ENCODE measurements at places on chromosomes 2 and 18. TPM values are rescaled to one million over a fixed set of nuclear protein-coding genes. Genes with fewer than 3 reads are reported as not detected.

- no peaks in the 10 kb centered on the region for H3K36me3 ChIP-seq
- DNase-seq, result no peak
- H3K4me3 ChIP-seq, result no peak overlapping the region
- no peaks in the 10 kb centered on the region for H3K27me3 ChIP-seq
These were observed 56.6 kb upstream of the SLC1A4 start for GRCh38 chr2:64932371-64933216.

DNA sequence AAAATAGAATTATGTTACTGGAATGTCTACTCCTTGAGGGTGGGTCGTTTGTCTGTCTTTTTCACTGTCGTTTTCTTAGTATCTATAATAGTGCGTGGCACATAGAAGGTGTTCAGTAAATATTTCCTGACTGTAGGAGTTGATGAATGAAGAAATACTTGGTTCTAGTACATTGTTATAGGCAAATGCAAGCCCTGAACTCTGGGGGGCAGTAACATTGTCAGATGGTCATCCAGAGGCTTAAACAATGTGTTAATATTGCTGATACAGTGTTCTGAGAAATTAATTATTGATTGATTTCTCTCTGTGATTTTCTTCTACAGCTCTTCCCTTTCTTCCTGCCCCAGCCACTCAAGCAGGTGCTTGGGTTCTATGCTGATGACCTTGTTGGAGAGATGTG lies 24.4 kb upstream of the THOC1 start:
- no peaks in the 10 kb centered on the region for H3K36me3 ChIP-seq
- DNase-seq, result no peak
- H3K4me1 ChIP-seq, result no peaks in the 10 kb centered on the region
- no peaks in the 10 kb centered on the region for H3K27me3 ChIP-seq
- H3K27ac ChIP-seq, result no peak overlapping the region

GRCh38 chr18:32443706-32444215 lies 26.9 kb downstream of the GAREM1 start:
- no peak overlapping the region for H3K4me3 ChIP-seq
- no peaks in the 10 kb centered on the region for H3K27me3 ChIP-seq
- DNase-seq, result no peak
- H3K36me3 ChIP-seq, result no peaks in the 10 kb centered on the region
- peaks cover 6% of the 10 kb centered on the region for H3K4me1 ChIP-seq

- H3K36me3 ChIP-seq, result no peaks in the 10 kb centered on the region
- H3K27me3 ChIP-seq, result no peaks in the 10 kb centered on the region
- no peak for DNase-seq
- no peak overlapping the region for H3K27ac ChIP-seq
- no peak overlapping the region for H3K4me3 ChIP-seq
These were observed 675.0 kb downstream of the SATB2 start for GRCh38 chr2:198782734-198783133.

GRCh38 chr2:197560146-197560665 lies 44.3 kb downstream of the MOB4 start:
- no peaks in the 10 kb centered on the region for H3K4me1 ChIP-seq
- no peaks in the 10 kb centered on the region for H3K36me3 ChIP-seq
- no peaks in the 10 kb centered on the region for H3K27me3 ChIP-seq
- no peak overlapping the region for H3K27ac ChIP-seq
- no peak for DNase-seq

DNA sequence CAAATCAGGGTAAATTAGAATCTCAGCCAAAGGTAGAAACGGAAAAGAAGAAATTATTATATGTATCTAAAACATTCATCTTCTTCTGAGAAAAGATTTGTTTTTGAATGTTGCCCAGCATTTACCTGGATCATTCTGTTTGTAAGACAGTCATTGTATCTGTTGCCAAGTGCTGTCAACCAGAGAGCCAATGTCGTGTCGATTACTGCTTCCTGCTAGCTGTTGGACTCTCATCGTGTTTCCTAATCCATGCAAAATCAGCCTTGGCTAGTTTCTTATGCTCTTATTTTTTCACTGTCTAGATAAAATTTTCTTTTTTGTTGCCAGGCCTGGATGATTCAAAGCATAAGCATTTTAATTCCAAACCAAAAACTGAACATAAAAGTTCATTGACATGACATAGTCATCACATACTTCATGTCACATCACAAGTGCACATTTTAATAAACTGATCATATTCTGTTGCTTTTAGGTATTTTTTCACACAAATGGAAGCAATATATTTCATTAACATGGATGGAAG lies 202.3 kb downstream of the KCNH7 start:
- H3K4me3 ChIP-seq, result no peak overlapping the region
- no peaks in the 10 kb centered on the region for H3K4me1 ChIP-seq
- H3K36me3 ChIP-seq, result no peaks in the 10 kb centered on the region
- DNase-seq, result no peak

GRCh38 chr2:196413821-196414274 lies 225.7 kb upstream of the CCDC150 start:
- no peak overlapping the region for H3K4me3 ChIP-seq
- no peaks in the 10 kb centered on the region for H3K36me3 ChIP-seq
- DNase-seq, result no peak
- no peaks in the 10 kb centered on the region for H3K27me3 ChIP-seq
- H3K27ac ChIP-seq, result no peak overlapping the region

DNA sequence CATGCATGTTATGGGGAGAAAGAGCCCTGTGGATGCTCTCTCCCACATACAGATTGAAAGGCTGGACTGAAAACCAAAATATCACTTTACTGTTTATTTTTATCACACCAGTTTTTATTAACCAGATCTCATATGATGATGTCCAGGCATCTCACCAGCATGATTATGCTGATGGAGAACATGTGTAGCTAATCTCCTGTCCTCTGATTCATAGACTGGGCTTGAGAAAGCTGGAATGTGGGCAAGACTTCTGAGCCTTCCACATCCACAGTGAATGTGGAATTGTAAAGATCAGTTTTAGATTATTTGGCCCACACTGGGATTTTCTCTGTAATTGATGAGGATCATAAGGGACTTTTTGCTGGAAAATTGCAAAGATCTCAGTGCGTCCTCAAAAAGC lies 137.9 kb downstream of the ICOS start:
- DNase-seq, result no peak
- no peaks in the 10 kb centered on the region for H3K36me3 ChIP-seq
- H3K27ac ChIP-seq, result no peak overlapping the region
- no peaks in the 10 kb centered on the region for H3K4me1 ChIP-seq
- no peak overlapping the region for H3K4me3 ChIP-seq

GRCh38 chr2:186410802-186411201 lies 75.3 kb upstream of the ZC3H15 start:
- H3K36me3 ChIP-seq, result no peaks in the 10 kb centered on the region
- H3K4me1 ChIP-seq, result no peaks in the 10 kb centered on the region
- H3K4me3 ChIP-seq, result no peak overlapping the region
- no peaks in the 10 kb centered on the region for H3K27me3 ChIP-seq
- H3K27ac ChIP-seq, result no peak overlapping the region
- no peak for DNase-seq

DNA sequence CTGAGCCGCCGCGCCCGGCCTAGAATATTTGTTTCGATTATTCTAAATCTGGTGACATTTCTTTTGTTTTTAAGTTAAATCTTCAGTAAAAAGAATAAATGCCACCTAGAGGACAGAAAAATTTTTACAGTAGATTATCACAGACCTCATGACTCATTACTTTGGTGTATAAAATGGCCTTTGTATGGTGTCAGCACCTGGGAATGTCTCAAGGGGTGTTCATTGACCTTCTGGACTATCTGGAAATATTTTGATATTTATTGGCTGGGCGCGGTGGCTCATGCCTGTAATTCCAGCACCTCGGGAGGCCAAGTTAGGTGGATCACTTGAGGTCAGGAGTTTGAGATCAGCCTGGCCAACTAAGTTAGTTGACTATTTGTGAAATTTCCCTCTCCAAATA lies 30.3 kb upstream of the SLC30A6 start:
- H3K27me3 ChIP-seq, result no peaks in the 10 kb centered on the region
- no peaks in the 10 kb centered on the region for H3K36me3 ChIP-seq
- DNase-seq, result no peak
- no peak overlapping the region for H3K27ac ChIP-seq
- H3K4me1 ChIP-seq, result no peaks in the 10 kb centered on the region
- no peak overlapping the region for H3K4me3 ChIP-seq

DNA sequence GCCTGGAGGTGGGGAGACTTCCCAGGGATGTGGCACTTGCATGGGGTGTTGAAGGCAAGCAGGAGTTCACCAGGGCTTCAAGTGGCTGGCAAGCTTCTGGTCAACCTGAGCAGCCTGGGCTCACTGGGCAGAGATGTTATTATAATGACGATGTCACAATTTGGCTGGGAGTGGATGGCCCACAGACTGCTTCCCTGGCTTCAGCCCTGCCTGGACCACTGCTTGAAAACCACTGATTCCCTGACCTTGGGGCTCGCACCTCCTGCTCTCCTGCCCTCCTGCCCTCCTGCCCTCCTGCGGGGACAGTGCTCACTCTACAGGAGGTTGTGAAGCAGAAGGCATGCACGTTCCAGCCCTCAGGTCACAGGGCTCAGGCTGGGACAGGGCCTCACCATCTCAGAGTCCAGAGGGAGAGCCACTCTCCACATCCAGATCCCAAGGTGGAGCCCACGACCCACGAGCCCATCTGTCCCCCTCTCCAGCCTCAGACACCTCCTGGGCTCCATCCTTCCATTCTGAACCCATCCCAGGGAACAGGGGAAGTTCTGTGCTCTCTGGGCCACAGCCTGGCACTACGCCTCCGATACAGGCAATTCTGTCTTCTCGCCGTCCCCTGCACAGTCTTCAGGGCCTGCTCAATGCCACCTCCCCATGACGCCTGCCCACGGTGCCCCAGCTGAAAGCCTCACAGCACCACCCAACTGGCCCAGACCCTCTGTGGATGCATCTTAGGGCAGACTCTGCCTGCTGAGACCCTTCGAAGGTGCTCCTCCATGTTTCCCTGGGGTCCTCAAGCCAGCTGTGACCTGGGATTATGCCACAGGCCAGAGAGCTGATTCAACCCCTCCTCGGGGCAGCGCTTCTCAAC lies 241.6 kb upstream of the RAB6C start:
- no peak for DNase-seq
- H3K36me3 ChIP-seq, result no peaks in the 10 kb centered on the region
- H3K27ac ChIP-seq, result no peak overlapping the region
- H3K4me3 ChIP-seq, result no peak overlapping the region

Gene PAPOLG
- 5.0 TPM for total RNA-seq

Gene MYL1
- not detected for total RNA-seq

Gene MTERF4
- 36.7 TPM for total RNA-seq

Gene CHRNG
- not detected for total RNA-seq

Gene SMCHD1
- 49.0 TPM for total RNA-seq

Gene DNAJC5G
- not detected for total RNA-seq

Data from liver (tissue), 10 donors.